ENCODE measurements at places on chromosomes 2 and 18.

GRCh38 chr2:189298038-189298437 lies 118.5 kb upstream of the COL5A2 start:
- no peak for DNase-seq

DNA sequence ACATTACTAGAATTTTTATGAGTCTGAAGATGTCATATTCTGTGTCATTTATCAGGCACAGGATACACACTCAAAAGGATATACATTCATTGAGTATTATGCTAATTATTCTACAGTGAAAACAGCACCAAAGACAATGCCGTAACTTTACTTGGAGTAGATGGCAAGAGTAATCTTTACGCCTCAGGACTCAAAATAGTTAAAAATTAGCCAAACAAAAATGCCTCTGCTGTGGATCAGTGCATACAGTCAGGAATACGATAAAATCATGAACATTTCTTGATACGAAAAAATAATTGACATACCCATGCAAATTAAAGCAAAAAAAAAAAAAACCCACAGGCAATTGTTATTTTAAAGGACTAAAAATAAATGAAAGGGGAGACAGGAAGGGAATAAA lies 129.7 kb downstream of the NETO1 start:
- no peak for DNase-seq

DNA sequence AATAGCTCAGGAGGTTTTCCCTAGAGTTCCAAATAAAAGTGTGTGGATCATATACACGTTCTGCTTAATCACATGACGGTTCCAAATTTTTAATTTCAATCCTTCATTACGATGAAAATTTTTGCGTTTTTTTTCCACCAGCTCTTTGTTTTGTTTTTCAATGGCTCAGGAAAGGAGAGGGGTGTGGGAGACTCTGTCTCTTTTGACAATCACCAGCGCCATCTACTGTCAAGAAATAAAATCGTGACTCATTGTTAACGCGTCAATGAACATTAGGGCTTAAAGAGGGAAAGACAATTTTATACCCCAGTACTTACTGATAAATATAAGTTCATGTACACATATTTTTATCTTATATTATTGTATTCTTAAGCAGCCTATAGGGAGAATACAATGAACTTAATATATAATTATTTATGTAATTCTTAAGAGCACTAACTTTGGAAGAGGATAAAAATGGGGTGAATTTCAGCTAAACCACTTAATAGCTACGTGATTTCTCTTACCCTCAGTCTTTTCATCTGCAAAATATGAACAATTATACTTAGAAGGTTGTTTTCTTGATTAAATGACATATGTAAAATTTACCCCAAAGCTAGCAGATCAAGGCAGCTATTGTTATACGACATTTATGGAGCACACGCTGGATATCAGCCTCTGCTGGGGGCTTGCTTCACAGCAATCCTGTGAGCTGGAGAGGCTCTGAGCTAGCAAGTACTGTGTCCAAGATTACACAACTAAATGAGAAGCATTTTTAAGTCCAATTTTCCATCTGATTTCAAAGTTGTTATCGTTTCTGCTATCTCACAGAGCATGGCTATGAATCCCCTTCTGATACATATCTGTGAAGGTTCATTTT lies 47.4 kb upstream of the RMDN2 start:
- DNase-seq, result no peak

DNA sequence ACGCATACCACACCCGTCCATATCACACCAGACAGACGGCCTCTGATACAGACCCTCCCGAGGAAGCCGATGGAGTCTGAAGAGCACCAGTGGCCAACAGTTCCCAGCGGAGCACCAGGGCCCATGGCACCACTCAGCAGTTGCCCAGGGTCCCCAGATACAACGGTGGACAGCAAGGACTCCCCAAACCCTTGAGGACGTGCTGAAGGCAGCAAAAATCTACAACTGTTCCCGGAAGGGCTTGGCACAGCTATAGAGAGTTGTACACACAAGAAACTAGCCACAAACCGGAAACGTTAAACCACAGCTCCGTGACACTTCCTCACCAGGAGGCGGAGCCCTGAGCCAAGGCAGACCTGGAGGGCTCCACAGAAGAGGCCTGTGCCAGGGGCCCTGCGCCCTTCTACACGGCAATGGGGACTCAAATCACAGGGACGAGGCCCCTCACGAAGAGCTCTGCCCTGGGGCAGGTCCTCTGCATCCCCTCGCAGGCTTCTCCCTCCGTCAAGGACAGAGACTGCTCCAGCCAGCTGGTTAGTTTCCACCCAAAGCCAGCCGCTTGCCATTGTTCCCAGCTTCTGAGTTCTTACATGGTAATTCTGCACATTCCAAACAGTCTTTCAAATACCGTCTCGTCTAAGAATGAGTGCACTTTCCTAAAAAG lies 133.4 kb downstream of the HDAC4 start:
- peak; percentile 84 for DNase-seq

DNA sequence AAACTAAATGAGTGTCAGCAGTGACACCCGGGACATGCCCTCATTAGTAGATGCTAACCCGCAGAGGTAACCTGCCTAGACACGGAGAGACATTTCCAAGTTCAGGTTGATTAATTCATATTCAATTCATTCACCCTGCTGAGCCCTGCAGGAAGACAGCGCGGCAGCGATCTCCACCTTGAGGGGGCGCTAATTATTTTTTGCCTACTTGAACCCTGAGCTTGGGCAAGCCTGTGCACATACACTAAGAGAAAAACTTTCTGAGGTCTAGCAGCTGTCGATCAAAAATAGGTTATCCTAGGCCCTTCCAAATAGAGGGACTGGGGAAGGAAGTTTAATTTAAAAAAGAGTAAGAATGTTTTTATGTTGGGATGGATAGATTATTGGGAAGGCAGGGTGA lies 1.3 kb upstream of the LYPD6 start:
- no peak for DNase-seq

DNA sequence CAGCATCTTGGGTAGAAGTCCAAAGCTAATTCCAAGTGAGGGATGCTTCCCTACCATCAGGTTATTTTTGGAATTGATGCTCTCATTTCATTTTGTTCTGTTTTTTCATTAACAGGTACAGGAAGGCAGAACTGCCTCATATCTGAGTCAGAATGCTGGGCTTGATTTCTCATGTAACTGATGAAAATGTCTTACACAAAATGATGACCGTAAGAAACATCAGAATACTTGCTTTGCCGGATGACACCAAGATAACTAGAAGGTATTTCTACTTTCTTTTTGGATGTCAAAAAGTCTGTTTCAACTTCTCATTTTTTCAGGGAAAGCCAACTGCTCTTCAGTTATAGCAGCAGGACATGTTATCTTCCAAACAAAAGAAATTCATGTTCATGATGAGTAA lies 62.6 kb downstream of the ETAA1 start:
- DNase-seq, result no peak

GRCh38 chr2:145802133-145802532 lies 1282.2 kb upstream of the ZEB2 start:
- no peak for DNase-seq

DNA sequence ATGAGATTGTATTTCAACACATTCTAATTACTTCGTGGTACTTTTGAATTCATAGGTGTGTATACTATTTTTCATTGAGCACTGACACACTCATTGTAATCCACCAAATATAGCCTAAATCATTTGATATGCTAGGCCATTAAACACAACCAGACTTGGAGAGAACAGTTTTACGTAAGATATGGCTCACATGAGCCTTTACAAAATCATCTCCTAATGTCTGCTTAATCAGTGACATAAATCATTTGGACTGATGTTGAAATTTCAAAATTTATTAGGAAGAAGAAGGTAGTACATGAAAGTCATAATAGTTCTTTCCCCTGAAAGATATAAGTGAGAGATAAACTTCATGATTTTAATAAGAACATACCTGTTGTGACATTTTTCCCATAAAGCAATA lies 550.2 kb upstream of the LINC00305 start:
- no peak for DNase-seq

- no peak for DNase-seq
Observed at GRCh38 chr2:120546048-120546864, 189.4 kb upstream of the GLI2 start.

DNA sequence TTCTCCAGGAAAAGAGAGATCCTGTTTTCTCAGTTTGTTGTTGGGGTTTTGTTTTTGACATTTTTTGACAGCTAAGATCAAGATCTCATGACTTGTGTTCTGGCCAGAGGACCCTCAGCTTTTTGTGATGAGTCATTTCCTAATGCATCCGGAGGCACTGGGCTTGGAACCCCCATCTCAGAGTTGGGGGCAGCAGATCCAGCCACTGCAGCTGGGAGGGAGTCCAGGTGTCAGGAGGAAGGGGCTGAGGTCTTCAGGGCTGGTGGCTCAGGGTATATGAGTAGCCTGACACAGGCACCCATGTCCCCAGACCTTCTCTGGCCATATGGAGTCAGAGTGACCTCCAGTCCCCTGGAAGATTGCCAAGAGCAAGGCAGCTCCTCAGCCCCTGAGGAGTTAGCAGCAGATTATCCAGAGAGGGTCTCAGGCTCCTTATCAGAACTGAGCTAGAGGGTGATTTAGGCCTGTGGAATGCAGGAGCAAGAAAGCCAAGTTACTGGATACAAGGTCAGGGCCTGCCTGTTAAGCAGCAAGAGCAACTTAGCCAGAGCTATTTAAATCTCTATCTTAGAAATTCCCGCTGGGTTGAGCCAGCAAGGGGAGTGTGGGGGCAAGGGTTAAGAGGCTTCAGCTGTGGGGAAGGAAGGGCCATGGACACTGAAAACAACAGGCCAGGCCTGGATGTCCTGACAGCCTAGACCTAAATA lies 62.4 kb downstream of the TANC1 start:
- no peak for DNase-seq

DNA sequence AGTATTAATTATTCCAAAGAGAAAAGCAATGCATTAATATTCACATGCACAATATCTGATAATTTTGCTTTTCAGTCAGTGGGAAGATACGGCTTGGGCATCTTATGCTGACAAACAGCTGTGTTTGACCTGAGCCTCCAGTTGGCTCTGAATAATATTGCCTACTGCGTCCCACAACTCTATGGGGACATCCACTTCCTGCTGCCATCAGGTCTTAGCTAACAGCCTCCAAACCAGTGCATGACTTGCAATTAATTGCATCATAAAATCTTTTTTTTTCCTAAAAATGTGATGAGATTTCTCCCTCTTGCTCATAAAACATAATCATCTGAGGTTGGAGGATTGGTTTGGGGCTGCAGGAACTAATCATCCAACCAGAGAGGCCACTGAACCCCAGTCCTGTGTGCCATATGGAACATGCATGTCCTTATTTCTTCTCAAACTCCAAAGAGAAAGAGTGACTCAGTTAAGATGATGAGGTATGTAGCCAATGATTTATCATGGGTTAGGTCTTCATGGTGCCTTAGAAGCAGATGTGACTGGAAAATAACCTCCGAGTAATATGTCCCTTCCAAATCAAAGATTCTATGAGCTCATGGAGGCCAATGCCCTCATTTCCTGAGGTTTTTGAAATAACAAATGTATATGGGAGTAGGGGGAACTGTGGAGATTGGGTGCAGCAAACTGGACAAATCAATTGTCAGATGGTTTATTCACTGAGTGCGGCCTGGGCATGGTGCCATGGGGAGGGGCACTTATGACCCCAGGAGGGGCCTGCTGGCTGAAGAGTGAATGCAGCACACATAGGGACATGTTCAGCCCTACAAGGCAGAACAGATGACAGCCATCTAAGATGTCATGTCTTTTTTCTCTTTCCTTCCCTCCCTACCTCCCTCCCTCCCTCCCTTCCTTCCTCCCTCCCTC lies 39.4 kb downstream of the EDAR start:
- no peak for DNase-seq

- DNase-seq, result no peak
Observed at GRCh38 chr2:42569883-42570282, 1.5 kb downstream of the MTA3 start.

DNA sequence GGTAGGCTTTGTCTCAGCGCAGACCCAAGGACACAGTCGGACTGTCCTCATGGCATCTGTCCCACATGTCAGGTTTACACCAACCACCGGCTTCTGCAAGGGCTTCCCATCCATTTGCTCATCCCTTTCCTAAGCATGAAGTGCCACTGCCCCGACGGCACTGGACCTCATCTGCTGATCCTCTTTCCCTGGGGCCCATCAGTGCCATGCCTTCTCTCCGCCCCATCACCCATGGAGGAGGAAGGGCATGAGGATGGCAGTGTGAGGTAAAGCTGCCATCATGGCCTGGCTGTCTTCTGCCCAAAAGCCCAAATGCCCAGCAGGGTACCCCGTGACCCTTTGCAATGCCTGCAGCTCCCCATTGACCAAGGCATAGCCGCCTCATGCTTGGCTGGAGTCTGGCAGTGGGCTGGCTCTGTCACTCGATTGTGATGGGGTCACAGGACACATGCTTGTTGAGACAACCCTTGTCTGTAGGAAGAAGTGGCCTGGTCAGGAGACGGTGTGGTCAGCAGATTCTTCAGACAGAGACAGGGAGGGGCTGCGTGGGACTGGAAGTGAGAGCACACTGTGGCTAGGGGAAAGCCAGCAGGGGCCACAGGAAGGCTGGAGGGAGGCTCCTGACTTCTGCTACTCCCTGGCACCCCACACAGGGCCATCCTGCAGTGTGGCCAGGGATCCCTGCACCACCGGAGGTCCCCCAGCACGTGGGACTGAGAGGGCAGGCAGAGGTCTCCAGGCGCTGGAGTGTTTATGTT lies 493.7 kb upstream of the HS6ST1 start:
- no peak for DNase-seq

DNA sequence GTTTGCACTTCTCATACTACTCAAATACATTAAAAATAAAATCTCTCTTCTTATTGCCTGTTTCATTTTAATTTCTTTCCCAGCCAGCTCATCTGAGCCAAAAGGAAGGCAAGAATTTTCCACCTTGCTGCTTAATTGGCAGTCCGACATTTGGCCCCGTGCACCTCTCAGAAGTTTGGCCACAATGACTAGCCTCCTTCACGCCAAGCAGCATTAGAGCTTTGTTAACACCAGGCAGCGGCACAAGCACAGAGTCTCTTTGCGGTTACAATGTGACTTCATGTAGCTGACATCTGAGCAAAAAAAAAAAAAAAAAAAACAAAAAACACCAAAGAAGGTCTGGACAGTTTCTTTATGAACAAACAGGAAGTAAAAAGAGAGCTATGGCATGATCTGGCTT lies 248.9 kb downstream of the OSR1 start:
- no peak for DNase-seq

GRCh38 chr2:230666446-230666845 lies 46.2 kb upstream of the CAB39 start:
- DNase-seq, result no peak

GRCh38 chr2:218820746-218821369 lies 10.7 kb downstream of the PRKAG3 start:
- DNase-seq, result no peak

DNA sequence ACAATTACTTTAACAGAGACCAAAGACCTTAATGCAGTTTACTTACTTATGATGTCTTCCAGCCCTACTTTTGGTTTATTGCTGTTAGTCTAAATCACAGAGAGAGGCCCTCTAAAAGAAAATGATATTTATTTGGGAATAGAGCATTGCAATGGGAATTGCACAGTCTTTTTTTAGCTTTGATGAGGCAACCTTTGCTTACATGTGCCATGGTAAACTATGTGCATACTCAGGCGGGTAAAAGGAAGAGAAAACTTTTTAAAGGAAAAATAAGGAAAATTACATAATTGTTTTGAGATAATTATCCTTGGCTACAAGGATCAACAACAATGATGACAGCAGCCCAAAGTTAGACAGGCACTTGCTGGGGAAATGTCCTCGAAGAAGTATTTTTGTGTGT lies 78.6 kb downstream of the EFEMP1 start:
- no peak for DNase-seq

- DNase-seq, result no peak
Observed at GRCh38 chr2:55962915-55963314, 39.3 kb upstream of the EFEMP1 start.

GRCh38 chr2:46813020-46813415 lies 102.6 kb downstream of the MCFD2 start:
- DNase-seq, result no peak

GRCh38 chr18:77133051-77133834 lies 660 bp upstream of the MBP start:
- no peak for DNase-seq
